Omental fat pad (tissue), 4 donors: ENCODE measurements at places on chromosomes 4 and X. TPM values are rescaled to one million over a fixed set of nuclear protein-coding genes. Genes with fewer than 3 reads are reported as not detected.

JCHAIN gene
- 46.8 TPM for total RNA-seq

GRCh38 chr4:85994576-85994975 lies 365.3 kb downstream of the MAPK10 start:
- no peak for DNase-seq

DNA sequence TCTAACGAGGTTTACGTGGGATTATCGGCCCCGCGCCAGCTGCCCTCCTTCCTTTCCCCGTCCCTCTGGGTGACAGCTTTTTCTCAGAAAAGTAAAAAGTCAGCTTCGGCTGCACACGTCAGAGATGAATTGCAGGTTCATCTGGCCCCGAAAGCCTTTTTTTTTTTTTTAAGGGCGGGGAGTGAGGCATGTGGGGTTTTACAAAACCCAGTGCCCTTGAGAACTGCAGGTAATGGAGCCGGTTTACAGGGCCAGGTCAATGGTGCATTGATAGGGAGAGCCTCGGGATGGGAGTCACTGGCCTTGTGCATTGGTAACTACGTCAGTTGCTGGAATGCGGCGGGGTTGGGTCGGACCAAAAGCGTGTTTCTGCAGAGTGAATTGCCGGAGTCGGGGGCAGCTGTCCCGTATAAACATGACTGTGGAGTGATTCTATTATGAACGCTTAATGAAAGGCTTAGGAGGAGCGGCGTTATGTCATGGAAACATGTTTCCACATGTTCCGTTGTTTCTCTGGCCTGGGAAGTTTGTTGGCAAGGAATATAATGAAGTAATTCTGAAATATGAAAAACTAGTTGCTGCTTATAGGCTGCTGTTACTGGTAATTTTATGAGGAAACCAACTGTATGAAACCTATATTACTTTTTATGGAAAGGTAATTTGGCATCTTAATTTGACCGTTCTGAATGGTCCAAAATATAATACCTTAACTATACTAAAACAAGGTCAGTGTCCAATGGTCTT lies 1.1 kb downstream of the HSPA4L start:
- DNase-seq = peak; percentile 43

DNA sequence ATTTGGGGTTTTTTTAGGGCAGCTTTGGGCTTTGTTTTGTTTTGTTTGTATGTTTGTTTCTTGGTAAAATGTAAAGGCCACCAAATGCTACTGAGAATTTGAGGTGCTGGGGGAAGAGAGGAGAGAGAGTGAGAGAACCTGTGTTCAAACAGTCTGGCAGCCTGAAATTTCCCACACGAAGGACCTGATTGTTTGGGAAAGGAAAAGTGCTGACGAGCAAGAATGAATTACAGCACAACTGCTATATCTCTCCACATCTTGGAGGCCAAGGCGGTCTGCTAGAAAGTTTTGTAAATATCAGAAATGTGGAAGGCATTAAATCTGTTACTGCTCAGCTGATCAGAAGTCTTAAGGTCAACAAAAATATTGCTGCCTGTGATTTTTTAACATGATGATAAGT lies 170.5 kb downstream of the PALLD start:
- DNase-seq = no peak

DNA sequence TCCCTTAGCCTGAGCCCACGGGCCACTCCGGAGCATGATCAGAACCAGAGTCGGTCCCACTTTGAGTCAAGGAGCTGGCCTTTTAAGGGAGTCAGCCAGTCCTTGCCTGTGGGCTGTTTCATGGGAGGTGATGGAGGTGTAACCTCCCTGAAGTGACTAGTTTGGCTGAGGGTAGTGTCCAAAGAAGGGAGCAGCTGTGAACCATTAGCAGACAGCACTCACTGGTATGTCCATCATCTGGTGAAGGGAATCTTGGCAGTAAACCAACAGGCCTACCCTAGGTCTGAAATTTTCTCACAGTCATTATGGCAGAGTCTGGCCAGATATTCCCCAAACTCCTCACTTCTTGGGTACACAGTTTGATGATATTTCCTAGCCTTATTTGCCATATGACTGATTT lies 12.3 kb upstream of the REPS2 start:
- no peak for DNase-seq

GRCh38 chrX:12950851-12951594 lies 23.9 kb upstream of the TMSB4X start:
- DNase-seq = no peak
